NCI-H187 (cell line): ENCODE measurements at places on chromosomes 3 and 15.

DNA sequence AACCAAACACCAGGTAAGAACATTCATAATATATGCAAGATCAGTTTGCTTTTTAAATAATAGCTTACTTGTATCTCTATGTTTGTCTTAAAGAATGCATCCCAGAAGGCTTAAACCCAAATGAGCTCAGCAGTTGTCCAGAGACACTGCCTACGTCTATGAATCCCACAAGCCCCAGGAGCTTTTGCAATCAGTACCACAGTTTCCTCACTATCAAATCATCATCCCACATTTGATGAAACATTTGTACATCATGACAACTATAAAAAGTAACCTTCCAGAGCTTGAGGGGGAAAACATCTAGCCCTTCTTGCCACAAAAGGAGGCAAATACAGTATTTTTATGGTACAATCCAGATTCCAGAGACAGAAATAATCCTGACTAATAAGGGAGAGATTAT, 63.7 kb downstream of the ATP8B4 start:
- DNase-seq = no peak

GRCh38 chr3:43581343-43581742, 40.5 kb downstream of the ANO10 start:
- DNase-seq = no peak

DNA sequence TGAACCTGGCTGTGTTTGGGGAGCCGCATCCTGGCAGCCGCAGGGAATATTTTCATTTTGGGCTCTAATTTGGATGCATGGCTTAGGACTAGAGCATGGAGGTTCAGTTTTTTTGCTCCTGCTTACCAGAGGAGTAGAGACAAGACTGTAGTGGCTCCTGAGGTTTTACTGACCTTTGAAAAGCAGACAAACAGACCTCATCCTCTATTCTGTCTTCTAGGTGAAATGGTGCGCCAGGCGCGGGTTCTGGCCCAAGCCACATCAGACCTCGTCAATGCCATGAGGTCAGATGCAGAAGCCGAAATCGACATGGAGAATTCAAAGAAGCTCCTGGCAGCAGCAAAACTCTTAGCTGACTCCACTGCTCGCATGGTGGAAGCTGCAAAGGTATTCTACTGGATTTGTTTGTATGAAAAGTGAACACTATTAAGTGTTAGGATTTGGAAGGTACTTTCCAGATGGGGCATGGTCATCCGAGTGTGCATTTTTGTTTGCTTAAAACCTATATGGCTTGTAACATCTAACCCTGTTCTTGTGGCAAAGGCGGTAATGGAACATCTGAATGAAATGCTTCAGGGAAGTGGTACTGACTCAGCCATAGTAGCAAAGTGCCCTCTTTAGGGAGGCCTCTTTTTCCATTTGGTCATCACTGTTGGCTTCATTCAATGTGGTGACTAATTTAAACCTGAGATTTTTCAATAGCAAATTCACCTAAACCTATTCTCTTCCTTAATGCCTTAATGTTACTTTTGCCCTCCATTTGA, 330.7 kb upstream of the TPM1 start:
- no peak for DNase-seq

- no peak for DNase-seq
Observed at GRCh38 chr3:12978682-12979081, 94.5 kb downstream of the IQSEC1 start.

DNA sequence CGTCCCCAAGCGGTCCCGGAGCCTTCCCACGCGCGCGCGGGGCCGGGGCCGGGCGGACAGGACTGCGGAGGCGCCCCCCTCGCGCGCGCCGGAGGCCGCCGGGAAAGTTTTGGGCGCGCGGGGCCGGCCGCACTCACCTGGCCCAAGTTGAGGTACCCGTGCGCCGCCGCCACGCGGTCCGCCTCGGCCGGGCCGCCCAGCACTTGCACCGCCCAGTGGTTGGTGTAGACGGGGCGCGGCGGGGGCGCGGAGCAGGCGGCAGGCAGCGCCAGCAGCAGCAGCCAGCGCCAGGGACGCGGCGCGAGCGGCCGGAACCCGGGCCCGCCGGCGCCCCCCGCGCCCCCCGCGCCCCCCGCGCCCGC, 289 bp downstream of the PCSK6 start:
- no peak for DNase-seq

GRCh38 chr3:101976473-101976872, 127.2 kb downstream of the NFKBIZ start:
- no peak for DNase-seq
